ENCODE measurements at places on chromosomes 13 and 19. TPM values are rescaled to one million over a fixed set of nuclear protein-coding genes. Genes with fewer than 3 reads are reported as not detected.

GRCh38 chr13:65472336-65472735, 1757.8 kb downstream of the PCDH9 start:
- DNase-seq = no peak

Gene PSG6
- total RNA-seq = not detected

DNA sequence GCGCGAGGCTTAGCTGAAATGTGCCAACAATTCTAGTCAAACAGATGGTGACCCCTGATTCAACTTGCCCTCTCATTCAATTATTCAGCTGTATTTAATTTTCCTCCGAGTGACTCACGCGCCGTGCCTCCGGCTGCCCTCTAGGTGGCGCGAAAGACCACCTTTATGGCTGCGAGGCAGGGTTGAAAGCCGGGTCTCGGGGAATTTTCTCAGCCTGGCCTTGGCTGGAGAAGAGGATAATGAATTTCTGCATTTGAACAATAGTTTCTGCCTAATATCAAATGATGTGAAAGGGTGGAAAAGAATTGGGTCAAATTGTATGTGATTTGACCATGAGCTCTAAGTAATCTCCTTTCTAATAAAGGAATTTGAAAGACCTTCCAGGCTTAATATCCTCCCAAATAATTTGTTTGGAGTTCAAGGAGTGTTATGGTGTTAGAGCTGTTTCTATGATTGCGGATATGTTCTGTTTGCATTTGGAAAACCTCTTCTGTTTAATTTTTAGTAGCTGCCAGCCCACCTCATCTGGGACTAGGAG, 310.9 kb downstream of the ZNF536 start:
- DNase-seq = peak; percentile 75

- DNase-seq = no peak
Observed at GRCh38 chr13:21531455-21531854, 72.4 kb upstream of the ZDHHC20 start.

Gene B3GNT8
- 0.89 TPM for total RNA-seq

GRCh38 chr13:24172071-24172470, 11.6 kb downstream of the SPATA13 start:
- DNase-seq = no peak

DNA sequence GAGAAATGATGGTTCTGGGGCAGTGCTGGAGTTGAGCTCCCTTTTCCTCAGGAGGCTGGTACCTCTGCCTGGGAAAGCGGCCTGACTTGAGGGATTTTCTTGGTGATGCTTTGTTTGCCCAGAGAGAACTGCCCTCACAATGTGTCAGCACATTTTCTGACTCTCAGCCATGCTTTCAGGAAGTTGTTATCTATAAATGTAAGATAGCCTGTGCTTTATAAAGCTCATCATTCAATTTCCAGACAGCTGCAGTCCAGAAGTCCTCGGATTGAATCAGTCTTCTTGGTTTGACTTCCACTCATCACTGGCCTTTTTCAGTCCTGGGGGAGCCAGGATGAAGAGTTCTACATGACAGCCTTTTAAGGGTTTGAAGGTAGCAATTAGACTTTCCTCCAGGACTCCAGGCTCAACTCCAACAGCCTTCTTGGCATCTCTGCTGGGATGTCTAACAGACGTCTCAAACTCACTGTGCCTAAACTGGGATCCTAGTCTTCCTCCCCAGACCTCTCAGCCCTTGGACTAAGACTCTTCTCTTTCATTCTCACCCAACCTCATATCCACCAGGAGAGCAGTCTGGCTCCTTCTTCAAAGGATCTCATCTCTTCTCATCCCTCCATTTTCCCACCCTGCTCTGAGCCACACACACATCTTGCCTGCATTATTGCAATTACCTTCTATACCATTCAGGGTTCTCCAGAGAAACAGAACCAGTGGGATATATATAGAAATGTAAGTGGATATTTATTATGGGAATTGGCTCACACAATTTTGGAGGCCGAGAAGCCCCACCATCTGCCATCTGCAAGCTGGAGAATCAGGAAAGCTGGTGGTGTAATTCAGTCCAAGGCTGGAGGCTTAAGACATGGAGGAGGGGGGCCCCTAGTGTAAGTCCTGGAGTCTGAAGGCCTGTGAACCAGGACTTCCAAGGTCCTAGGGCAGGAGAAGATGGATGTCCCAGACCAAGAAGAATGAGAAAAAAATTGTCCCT, 13.1 kb downstream of the ERICH6B start:
- no peak for DNase-seq

GRCh38 chr19:33240181-33240771, 14.6 kb upstream of the SLC7A10 start:
- no peak for DNase-seq

Gene SYCN
- total RNA-seq = not detected

Gene PRODH2
- total RNA-seq = 172 TPM

Gene FREM2
- 2.7 TPM for total RNA-seq

DNA sequence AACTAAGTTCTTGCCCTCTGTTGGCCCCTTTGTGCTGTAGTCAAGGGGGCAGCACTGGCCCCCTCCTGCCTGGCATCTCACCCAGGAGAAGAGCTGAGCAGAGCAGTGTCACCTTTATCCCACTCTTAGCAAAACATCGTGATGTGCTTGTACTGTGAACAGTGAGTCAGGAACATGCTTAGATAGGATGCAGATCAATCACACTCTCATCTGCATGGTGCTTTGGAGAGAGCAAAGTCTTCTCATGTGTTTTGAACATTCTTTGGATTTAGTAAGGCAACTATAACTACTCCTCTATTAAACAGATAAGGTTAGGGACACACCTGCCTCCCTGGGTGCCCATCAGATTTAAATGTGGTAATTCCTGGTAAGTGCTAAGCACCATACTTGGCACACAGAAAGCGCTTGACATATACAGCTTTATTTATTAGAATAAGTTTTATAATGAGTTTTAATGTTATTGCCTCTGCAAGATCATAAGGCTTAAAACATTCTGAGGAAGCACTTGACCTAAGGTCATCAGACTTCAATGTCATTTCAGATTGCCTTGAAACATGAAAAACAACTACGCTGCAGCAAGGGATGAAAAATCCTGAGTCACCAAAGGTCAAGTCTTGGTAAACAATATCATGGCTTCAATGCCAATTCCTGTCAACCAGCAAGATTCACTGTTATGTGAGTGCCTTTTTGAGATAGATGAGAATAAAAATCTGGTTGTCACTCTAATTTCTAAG, 82.4 kb upstream of the IRS2 start:
- DNase-seq = no peak

GRCh38 chr19:2335848-2336247, 7.4 kb downstream of the SPPL2B start:
- no peak for DNase-seq

- no peak for DNase-seq
Observed at GRCh38 chr13:106602178-106602577, 34.2 kb upstream of the ARGLU1 start.

Gene ZNF208
- total RNA-seq = 0.06 TPM

DNA sequence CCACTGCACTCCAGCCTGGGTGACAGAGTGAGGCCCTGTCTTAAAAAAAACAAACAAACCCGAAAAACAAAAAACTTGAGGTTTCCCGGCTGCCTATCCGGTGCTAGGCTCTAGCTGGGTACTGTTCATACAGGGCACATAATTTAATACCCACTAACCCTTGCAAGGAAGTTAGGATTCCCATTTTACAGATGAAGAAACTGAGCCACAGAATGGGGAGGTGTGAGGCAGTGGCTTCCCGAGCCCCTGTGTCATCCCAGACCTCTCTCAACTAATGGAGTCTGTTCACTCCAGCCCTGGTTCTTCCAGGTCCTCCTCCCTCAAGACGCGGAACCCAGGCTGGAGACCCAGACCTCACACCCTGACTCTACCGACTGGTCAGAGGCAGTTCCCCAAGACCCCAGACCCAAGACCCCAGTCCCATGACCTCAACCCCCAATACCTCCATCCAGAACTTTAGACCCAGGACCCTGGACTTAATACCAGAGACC, 576 bp downstream of the APBA3 start:
- no peak for DNase-seq

DNA sequence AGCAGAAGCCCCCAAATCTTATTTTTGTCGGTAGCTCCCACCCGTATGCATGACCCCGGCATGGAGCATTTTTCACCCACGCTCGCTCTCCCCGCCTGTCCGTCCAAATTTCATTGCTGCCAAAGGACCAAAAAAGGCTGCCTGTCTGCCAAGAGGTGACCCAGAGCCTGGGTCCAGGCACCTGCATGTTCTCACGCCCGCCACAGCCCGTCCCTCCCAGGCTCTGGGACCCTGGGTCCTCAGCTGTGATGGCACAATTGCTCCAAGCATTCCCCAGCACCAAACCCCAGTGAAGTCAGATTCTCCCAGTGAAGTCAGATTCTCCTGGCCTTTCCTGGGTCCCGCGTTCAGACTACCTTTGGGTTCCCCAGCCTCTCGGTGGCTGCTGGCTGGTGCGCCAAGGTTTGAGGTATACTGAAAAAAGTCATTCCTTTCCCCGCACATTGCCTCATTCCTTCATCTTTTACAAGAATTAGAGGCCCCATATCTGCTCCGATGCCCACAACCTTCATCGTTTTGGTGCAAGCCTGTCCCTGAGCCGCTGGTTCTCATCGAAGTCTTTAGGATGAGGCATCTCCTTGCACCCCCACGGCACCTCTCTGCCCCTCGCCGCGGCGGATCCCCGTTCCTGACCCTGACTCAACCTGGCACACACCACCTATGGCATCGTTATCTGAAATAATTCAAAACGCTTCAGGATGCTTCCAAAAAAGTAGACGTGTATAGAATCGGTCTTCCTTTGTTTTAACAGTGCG, 59.3 kb upstream of the F7 start:
- peak; percentile 13 for DNase-seq

Gene COX6B2
- not detected for total RNA-seq

DNA sequence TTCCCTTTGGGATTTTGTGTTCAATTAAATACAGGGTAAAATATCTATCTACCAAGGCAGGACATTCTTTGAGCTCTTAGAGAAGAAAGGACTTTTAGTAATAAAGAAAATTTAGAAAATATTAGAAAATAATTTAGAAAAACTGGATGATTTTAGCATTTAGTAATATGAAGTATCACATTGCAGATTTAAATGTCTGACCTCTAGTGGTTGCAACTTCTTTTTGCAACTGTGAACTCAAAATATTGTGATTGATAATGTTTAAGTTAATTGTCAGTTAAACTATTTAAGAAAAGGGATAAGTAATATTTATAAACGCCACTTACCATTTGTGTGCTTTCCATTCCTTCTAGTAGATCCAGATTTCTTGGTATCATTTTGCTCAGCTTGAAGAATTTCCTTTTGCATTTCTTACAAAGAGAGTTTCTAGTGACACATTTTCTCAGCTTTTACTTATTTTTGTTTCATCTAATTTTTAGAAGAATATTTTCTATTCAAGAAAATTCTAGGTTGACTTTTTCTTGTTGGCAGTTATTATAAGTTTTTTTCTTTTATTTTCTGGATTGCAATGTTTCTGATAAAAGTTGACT, 10.3 kb upstream of the POSTN start:
- no peak for DNase-seq

- no peak for DNase-seq
Observed at GRCh38 chr19:4174213-4174894, 8.0 kb downstream of the SIRT6 start.

Gene SOX1
- not detected for total RNA-seq

Gene OR7C1
- not detected for total RNA-seq

- no peak for DNase-seq
Observed at GRCh38 chr13:50456111-50456510, 387.4 kb downstream of the DLEU7 start.

Gene ZNF20
- 2.7 TPM for total RNA-seq

GRCh38 chr19:16232127-16232526, 34.4 kb downstream of the AP1M1 start:
- no peak for DNase-seq

GRCh38 chr19:35318679-35319448, 10.1 kb upstream of the CD22 start:
- DNase-seq = no peak

Gene ALOX5AP
- 6.7 TPM for total RNA-seq

- no peak for DNase-seq
Observed at GRCh38 chr19:34732612-34733211, 1.3 kb upstream of the ZNF181 start.

DNA sequence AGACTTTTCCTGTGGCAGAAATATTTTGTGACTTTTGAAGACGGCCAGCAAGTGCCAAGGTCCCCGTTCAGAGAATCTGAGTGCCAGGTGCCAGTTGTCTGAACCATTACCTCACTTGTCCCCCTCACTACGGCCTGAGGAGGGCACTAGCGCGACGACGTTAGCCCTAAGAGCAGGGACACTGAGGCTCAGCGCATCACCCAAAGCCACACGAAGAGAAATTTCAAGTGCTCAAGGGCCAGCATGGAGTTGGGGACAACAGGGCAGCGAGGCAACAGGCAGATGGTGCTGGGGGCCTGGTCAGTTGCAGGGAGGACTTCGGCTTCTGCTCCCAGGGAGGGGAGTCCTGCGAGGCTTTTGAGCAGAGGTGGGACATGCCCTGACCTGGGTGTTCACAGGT, 9.5 kb upstream of the TYK2 start:
- no peak for DNase-seq

Gene ZNF85
- 3.3 TPM for total RNA-seq

GRCh38 chr13:94550062-94550738, 45.8 kb downstream of the TGDS start:
- DNase-seq = no peak

DNA sequence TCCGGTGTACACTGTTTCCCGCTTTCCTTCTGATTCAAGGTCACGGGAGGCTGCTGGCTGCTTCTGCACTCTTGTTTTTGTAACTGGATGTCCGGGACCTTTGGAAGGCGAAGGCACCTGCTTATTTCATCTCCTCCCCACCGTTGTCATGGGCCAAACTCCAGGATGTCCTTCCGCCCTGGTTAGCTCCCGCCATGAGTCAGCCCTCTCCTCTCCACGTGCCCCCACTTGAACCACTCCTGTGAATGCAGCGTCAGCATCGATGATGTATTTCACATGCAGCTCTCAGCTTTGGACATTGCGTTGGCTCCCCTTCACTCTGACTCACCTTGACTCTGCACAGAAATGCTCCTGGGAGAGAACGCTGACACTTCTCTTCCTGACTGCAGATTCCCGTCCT, 5.5 kb upstream of the GALP start:
- DNase-seq = no peak

- no peak for DNase-seq
Observed at GRCh38 chr13:73092829-73093228, 34.0 kb downstream of the KLF5 start.

- no peak for DNase-seq
Observed at GRCh38 chr13:21686751-21687391, 16.0 kb downstream of the FGF9 start.

GRCh38 chr13:40145139-40145538, 489.7 kb downstream of the COG6 start:
- DNase-seq = no peak

- DNase-seq = no peak
Observed at GRCh38 chr13:80612804-80613203, 271.9 kb upstream of the SPRY2 start.

- DNase-seq = peak; percentile 70
Observed at GRCh38 chr19:58558066-58558622, at the start of gene UBE2M. Gene UBE2M (minus strand): TSS chr19:58558611. CDS start chr19:58558381, 230 bp downstream.

Gene REXO1
- total RNA-seq = 13.1 TPM

DNA sequence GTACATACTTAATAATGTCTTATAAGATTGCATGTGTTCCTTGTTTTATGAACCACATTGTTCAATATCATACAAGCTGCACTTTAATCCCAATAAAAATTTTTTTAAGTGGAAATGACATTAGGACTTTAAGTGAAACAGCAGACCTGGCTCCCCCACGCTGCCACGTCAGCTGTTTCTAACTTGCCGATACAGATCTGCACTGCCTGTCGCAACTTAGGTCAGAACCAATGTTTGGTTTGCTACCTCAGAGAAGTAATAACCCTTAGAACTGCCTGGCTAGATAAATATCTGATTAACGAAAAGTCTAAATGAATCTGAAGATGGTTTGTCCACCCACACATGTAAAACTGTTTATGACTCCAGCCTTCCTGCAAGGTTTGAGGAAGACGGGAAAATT, 327.5 kb upstream of the DACH1 start:
- DNase-seq = peak; percentile 63

Gene TJP3
- 10.1 TPM for total RNA-seq
